RWPE2 (cell line): ENCODE measurements at places on chromosomes 3 and 15.

GRCh38 chr3:59107856-59108815, 58.3 kb upstream of the CFAP20DC start:
- no peak for DNase-seq

DNA sequence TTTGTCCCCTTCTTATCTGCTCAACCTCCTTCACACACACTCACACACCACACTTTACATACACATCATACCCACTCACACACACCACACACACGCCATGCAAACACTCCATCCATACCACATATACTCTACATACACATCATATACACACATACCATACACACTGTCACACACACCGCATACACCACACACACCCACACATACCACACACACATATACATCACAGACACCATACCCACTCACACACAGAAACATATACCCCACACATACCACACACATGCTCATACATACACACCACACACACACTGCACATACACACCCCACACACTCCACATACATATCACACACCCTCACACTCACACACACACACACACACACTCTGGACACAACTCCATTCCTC, 54.3 kb upstream of the ACP3 start:
- DNase-seq = no peak

GRCh38 chr3:44647771-44648170, 761 bp upstream of the ZNF35 start:
- DNase-seq = no peak

GRCh38 chr3:31041161-31041978, 146.9 kb upstream of the GADL1 start:
- DNase-seq = peak; percentile 60

DNA sequence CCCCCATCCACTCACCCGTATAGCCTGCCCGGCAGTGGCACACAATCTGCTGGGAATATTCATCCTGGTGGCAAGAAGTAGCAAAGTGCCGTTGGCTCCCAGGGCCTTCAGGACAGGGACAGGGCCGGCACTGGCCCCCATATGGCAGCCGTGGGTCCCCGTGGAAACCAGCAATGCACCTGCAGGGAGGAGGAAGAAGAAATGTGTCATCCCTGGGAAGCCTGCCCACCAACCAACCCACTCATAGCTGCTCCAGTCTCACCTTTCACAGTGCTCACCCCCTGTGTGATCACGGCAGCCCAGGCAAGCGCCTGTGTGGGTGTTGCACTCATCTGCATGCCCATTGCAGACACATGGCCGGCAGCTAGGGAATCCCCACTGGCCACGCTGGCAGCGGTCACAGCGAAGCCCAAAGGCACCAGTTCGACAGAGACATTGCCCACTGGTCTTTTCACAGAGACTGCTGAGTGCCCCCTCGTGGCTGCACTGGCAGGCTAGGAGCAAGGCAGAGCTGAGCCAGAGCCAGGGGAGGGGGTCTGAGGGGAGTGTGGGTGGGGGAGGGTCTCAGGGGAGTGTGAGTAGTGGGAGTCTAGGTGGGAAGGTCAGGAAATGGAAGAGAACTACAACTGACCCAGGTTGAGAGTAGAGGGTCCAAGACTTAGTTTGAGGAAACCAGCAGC, 4.5 kb upstream of the USP19 start:
- DNase-seq = no peak

- DNase-seq = no peak
Measured at GRCh38 chr3:145272684-145273083, 888.3 kb downstream of the PLOD2 start.

DNA sequence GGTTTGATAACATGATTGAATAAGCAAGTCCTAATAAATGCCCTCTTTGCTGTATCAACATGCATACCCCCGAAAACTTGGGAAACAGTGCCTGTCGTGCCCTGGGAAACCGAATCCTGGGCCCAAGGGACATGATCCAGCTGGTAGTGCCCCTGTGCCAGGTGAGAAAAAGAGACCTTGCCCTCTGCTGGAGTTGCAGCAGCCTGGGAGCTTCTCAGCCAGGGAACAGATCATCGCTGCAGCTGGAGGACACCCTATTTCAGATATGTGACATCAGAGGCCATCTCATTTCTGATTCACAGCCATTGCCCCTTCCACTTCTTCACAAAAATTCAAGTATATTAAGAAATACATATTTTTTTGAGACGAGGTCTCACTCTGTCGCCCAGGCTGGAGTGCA, 32.3 kb downstream of the STOML1 start:
- DNase-seq = peak; percentile 43

GRCh38 chr3:185421577-185422232, 58.8 kb downstream of the MAP3K13 start:
- DNase-seq = no peak

- no peak for DNase-seq
Measured at GRCh38 chr3:14306142-14306541, 96.3 kb upstream of the SLC6A6 start.

DNA sequence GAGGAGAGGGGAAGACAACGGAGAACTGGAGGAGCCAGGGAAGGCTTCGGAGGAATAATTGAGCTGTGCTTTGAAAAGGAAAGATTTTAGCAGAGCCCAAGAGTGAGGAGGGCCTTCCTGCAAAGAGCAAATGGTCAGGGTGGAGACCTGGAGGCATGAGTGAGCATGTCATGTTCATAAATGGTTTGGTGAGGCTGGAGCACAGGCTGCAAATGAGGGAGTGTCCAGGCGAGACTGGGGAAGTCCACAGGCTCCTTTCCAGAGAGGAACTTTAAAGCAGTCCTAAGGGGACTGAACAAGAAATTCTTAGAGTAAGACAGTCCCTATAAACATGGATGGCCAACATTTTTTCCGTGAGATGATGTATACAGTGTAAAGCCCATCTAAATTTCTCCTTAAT, 108.8 kb downstream of the THSD4 start:
- no peak for DNase-seq

GRCh38 chr3:67292356-67293121, 294.4 kb downstream of the KBTBD8 start:
- DNase-seq = no peak

DNA sequence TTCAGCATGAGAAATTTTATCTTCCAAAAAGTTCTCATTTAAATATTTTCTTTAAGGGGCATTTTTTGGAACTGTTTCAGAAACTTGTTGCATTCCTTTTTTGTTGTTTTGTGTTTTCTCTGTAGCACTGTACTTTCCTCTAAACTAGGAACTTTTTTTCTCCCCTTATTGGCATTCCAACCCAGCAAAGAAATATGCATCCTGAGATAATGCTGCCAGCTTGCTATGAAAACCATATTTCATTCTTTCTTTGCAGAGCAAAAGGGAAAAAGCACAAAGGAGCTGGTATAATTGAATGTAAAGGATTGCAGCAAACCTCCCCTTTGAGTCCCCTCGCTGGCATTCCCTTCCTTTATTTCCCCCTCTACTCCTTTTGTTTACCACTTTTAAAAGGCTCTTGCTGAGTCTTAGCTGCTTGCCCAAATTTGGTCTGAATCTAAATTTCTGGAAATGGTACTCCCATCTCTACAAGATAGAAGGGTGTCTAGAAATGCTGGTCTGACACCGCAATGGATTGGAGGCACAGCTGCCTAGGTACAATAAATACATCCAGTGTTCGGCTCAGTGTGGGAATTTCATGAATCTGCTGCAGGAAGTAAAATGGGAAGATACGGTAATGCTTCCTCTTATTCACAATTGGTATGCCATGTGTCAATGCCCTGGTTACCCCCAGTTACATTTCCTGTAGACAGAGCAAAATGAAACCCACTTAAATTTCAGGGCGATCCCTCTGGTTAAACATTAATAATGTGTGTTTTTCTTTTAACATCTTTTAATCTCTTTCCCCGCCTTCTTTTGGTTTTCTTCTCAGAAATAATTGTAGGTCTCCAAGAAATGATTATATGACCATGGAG, 156.6 kb downstream of the MEIS2 start:
- DNase-seq = no peak

GRCh38 chr3:38031022-38031994, 1.9 kb upstream of the PLCD1 start:
- peak; percentile 89 for DNase-seq

DNA sequence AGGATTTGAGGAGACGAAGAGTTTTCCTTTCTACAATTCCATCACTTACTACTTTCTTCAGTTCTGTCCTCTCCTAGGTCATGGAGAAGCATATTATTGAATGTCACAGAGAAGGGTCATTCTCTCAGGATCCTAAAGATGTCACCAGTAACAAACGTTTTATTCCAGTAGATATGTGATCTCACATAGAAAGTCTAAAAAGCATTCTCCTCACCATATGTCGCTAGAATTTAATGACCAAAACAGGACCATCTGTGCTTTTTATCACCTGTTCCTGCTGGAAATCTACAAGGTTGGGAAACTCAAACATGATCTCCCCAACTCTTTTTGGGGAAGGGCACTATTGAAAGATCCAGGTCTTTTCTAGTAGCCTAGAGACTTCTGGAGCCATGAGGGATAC, 24.0 kb upstream of the FRMD5 start:
- no peak for DNase-seq

GRCh38 chr15:36358523-36358922, 220.9 kb upstream of the CDIN1 start:
- DNase-seq = no peak

DNA sequence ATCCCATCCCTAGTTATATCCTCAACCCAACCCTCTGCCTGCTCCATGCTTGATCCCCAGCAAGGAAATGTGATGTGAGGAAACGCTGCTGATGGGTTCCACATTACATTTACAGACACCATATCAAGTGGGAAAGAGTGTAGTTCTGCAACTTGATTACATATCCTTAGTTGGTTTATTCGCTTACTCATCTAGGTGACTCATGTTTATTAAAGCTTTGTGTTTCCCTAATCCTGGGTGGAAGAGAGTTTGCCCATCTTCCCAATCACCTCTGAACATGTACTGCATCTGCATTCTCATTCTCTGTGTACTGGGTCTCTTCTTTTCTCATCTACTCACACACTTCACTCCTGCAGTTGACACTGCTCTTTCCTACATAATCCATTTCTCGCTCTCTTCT, 91.7 kb upstream of the PDZRN3 start:
- no peak for DNase-seq

DNA sequence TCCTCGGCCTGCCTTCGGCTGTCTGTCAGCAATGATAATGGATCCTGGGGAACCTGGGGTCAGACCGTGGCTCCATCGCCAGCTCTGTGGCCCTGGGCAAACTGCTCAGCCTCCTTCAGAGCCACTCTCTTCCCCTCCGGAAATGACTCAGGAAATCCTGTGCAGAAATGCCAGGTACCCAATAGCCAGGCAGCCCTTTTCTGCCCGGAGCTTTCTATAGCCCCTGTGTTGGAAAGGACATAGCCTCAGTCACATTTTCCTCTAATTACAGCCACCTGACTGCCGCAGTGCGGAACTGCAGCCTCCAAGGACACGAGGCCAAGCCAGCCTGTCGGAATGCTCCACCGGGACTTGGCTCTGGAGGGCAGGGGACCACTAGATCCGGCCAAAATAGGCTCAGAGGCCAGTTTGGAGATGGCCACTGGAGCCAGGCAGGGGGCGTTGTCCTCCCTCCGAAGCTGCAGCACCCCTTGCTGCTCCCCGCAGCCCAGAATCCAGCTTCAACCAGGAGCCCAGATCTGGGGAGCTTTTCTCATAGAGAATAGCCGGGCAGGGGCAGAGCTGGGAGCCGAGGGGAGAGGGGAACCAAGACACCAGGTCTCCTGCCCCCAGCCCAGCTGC, 11.6 kb upstream of the ZXDC start:
- no peak for DNase-seq

GRCh38 chr3:58799271-58799670, 132.7 kb upstream of the FAM3D start:
- no peak for DNase-seq

DNA sequence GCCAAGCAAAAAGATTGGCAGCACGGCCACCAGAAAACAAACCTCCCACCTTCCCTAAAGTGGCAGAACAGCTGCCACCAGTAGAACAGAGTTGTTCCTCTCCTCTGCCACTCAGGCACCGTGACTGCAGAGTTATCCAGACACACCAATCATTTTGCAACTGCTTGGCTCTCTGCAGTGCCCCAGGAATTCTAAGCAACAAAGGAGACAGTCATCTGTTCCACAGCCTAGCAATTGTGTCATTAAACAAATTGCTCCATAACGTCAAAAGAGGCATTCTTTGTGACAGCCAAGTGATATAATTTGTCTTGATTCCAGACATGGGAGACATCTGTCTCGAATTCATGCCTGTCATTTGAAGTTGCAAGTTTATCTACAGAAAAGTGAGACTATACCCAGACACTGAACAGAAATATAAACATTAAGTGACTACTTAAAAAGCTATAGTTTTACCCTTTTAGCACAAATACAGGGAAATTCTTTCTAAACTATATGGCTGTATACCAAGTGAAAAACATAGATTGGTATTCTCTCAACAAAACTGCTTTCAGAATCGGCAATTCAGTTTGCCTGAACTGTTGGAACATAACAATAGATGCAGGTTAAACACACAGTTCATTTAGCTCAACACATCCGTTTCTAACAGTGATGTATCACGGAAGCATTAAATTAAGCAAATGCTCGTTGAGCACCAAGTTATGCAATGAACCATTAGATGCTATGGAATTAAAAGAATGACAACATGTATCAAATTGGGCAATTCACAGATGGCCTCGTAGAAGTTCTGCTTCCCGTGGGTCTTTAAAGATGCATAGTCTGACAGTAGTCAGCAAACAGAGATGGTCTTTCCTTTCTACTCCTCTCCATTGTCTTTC, 281.3 kb downstream of the FGF12 start:
- DNase-seq = no peak

DNA sequence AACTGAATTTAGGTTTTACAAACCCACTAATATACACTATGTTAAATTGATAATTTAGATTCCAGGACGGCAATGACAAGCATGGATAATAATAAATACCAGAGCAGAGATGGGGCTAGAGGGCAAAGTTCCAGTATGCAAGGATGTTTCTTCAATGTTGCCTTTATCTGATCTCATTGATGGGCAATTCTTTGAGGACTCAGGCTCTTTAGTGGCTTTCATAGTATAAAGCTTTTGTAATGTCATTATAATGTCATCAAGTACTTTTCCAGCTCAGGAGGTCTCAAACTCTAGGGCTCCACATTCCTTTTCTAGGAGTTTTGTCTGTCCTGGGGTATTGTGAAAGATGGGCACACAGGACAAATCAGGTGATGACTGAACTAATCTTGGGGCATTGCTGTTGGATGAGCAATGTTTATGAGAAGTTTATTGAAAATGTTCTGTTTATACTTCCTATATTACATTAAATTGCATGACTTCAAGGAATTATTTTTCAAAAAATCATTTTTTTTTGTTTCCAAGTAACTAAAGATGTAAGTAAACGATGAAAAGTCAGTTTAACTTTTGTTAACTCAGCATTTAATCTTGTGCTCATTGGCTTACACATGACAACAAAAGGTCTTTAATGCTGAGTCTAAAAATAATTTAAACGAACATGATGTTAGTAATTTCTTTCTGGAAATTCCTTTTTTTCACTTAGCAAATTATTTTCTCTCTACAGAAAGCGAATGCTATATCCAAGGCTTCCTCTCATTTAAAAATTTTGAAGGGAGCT, 116.4 kb downstream of the OXSM start:
- DNase-seq = no peak

DNA sequence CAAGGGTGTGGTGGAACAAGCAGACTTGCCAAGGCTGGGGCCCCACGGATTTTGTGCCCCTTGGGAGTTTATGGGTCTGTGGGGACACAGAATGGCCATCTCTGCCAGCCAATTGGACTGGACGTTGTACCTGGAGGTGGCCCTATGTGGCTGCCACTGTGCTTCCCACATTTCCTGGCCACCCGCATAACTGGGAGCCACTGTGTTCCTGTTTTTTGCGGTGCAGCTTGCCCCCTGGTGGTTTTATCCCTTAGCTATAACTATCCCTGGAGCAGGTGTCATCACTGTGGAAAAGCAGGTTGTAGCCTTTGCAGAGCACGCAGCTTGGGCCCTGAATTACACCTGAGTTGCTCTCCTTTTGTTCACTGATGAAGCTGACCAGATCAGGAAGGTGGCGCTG, 306.3 kb downstream of the ZPLD1 start:
- no peak for DNase-seq
